ENCODE measurements at places on chromosomes 1 and 21. TPM values are rescaled to one million over a fixed set of nuclear protein-coding genes. Genes with fewer than 3 reads are reported as not detected.

The MAP3K21 gene
- total RNA-seq: 0.17 TPM

The NPPA gene
- total RNA-seq: 1,265 TPM

The KLHDC8A gene
- not detected for total RNA-seq

The FTCD gene
- total RNA-seq: 1.2 TPM

The F13B gene
- not detected for total RNA-seq

The F11R gene
- 9.4 TPM for total RNA-seq

The SPRR4 gene
- not detected for total RNA-seq

The RNU1-3 gene
- 5,242 TPM for total RNA-seq

- H3K27me3 ChIP-seq: peaks cover 17% of the 10 kb centered on the region
- H3K27ac ChIP-seq: no peak overlapping the region
- no peaks in the 10 kb centered on the region for H3K36me3 ChIP-seq
- no peak for DNase-seq
- H3K4me3 ChIP-seq: no peak overlapping the region
Observed at GRCh38 chr1:159999204-159999603, 32.6 kb downstream of the PIGM start.

DNA sequence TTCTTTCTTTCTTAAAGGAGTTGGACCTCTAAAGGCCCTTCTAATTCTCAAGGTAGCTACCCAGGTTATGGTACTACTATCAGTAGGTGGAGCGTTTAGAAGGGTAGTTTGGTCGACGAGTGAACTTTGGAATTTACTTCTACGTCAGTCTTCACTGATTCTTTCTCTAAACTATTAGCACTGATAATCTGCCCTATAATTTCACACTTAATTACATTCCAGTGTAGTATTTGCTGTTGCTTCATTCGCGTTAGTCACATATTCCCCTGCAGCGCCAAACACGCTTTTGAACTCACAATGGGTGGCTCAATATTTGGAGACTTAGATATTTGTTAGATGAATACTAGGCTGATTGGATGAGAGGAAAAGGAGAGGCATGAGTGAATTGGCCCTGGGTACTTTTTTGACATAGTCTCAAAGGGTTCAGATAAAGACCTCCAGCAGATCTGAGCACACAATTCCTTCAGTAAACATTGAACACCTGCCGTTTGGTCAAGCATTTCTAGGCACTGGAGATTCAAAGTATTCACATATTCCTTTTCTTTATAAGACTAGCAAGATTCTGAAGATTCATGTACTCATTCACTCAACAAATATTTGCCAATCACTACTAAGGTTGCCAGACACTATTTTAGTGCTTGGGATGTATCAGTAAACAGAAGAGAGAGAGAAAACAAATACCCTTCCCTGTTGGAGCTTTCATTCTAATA, 929 bp upstream of the FOXJ3 start:
- H3K4me3 ChIP-seq: peak overlapping the region; percentile 92
- peaks cover 30% of the 10 kb centered on the region for H3K4me1 ChIP-seq
- DNase-seq: no peak
- peak overlapping the region; percentile 96 for H3K27ac ChIP-seq
- no peaks in the 10 kb centered on the region for H3K27me3 ChIP-seq

GRCh38 chr1:63975481-63975880, 201.7 kb downstream of the ROR1 start:
- DNase-seq: no peak
- no peaks in the 10 kb centered on the region for H3K27me3 ChIP-seq
- no peak overlapping the region for H3K27ac ChIP-seq
- peaks cover 13% of the 10 kb centered on the region for H3K4me1 ChIP-seq

- H3K27ac ChIP-seq: no peak overlapping the region
- peaks cover 84% of the 10 kb centered on the region for H3K36me3 ChIP-seq
- DNase-seq: no peak
- no peak overlapping the region for H3K4me3 ChIP-seq
- no peaks in the 10 kb centered on the region for H3K27me3 ChIP-seq
Observed at GRCh38 chr1:12370333-12370975, 140.6 kb downstream of the VPS13D start.

DNA sequence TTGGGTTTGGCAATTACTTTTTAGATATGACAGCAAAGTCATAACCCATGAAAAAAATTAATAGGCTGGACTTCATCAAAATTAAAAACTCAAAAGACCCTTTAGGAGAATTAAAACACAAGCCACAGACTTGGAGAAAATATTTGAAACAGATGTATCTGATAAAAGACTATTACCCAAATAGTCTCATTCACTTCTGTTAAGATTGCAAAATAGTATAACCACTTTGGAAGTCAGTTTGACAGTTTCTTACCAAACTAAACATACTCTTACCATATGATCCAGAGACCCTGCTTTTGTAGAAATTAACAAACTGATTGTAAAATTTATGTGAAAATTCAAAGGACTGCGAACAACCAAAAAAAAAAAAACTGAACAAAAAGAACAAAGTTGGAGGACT, 32.5 kb upstream of the SLC44A3 start:
- no peaks in the 10 kb centered on the region for H3K4me1 ChIP-seq
- no peaks in the 10 kb centered on the region for H3K27me3 ChIP-seq
- H3K36me3 ChIP-seq: no peaks in the 10 kb centered on the region

- H3K36me3 ChIP-seq: no peaks in the 10 kb centered on the region
- no peak overlapping the region for H3K27ac ChIP-seq
Observed at GRCh38 chr1:7042322-7043190, 257.3 kb downstream of the CAMTA1 start.

DNA sequence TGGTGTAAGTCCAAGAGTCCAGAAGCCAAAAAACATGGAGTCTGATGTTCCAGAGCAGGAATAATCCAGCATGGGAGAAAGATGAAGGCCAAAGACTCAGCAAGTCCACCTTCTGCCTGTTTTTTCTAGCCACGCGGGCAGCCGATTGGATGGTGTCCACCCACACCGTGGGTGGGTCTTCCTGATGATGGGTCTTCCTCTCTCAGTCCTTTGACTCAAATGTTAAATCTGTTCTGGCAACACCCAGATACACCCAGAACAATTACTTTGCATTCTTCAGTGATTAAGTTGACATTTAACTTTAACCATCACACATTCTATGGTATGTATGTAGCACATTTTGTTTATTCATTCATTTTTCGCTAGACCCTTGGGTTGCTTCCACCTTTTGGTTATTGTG, 944.4 kb downstream of the PLA2G4A start:
- H3K27me3 ChIP-seq: no peaks in the 10 kb centered on the region
- H3K36me3 ChIP-seq: no peaks in the 10 kb centered on the region
- no peak overlapping the region for H3K4me3 ChIP-seq
- DNase-seq: no peak
- H3K27ac ChIP-seq: no peak overlapping the region

DNA sequence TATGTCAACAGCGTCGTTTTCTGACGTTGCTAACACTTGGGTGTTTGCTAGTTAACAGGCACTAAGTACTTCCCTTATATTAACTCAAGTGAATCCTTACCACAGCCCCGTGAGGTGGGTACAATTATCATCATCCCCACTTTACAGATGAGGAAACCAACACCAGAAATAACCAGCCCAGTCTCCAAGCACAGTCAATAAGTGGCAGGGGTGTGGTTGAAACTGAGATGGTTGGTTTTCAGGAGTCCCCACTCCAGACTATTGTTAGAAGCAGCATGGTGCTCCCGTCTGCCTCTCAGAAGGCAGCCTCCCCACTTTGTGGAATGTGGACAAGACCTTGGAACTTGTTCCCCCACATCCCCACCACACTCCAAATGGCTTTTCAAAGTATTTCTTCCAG, 45.7 kb upstream of the ACOT11 start:
- peaks cover 46% of the 10 kb centered on the region for H3K27me3 ChIP-seq
- no peak for DNase-seq
- H3K27ac ChIP-seq: no peak overlapping the region
- H3K4me3 ChIP-seq: no peak overlapping the region

DNA sequence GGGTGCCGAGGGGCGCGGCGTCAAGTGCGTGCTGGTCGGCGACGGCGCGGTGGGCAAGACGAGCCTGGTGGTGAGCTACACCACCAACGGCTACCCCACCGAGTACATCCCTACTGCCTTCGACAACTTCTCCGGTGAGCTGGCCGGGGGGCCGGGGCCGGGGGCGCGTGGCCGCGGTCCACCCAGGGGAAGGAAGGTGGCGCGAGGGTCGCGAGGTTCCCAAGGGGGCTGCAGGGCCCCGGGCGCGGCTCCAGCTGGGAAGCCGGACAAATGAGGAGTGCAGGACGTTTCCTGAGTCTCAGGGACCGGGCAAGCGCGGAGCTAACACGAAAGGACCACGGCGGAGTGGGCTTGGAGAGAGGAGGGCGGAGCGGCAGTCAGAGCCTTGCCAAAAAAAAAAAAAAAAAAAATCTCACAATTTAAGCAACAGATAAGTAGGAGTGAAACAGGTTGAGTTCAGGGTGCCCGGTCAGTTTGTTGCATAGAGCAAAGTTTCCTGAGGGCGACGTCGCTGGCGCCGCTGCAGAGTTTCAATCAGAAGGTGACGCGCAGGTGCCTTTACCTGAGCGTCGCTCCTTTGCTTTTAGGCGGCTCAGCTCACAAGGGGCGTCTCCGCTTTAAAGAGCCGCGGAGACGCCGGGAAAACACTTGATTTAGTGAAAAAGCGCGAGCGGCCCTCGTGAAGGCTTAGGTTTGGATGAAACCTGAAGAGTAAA, 750 bp downstream of the RHOU start:
- H3K27me3 ChIP-seq: peaks cover 6% of the 10 kb centered on the region
- peak; percentile 27 for DNase-seq
- H3K4me3 ChIP-seq: peak overlapping the region; percentile 89

DNA sequence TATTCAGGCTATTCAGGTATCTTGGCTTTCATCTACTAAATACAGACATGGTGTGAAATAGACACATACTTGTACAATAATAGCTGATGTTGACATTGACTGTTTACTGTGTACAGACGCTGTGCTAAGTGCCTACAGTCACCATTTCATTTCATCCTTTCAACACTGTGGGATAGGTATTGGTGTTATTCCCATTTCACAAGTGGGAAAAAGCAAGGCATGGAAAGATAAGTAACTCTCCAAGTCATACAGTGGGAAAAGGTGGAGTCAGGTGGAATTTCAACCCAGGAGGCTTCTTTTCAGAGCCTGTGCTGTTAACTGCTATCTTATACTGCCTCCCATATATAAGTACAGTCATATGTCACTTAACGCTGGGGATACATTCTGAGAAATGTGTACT, 49.6 kb upstream of the ATP1A1 start:
- no peak overlapping the region for H3K4me3 ChIP-seq
- H3K36me3 ChIP-seq: no peaks in the 10 kb centered on the region
- H3K4me1 ChIP-seq: peaks cover 4% of the 10 kb centered on the region
- DNase-seq: no peak
- H3K27me3 ChIP-seq: no peaks in the 10 kb centered on the region

DNA sequence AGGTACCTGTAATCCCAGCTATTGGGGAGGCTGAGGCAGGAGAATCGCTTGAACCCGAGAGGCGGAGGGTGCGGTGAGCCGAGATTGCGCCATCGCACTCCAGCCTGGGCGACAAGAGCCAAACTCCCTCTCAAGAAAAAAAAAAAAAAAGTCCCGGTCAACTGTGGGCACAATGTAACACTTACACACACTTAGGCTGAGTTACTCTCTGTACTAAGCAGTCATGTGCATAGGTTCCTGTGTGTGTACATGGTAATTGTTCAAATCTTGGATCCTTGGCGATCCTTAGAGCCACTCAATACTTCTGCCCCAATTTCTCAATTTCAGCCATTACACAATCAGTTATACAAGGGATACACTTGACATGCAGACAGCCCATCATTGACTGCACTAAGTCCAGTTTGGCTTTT, 11.6 kb downstream of the SDCCAG8 start:
- DNase-seq: no peak
- no peak overlapping the region for H3K27ac ChIP-seq
- no peak overlapping the region for H3K4me3 ChIP-seq
- H3K36me3 ChIP-seq: peaks cover 21% of the 10 kb centered on the region
- no peaks in the 10 kb centered on the region for H3K27me3 ChIP-seq
- H3K4me1 ChIP-seq: no peaks in the 10 kb centered on the region

GRCh38 chr1:149979245-149979971, 31.1 kb downstream of the OTUD7B start:
- peaks cover 2% of the 10 kb centered on the region for H3K4me1 ChIP-seq
- H3K4me3 ChIP-seq: no peak overlapping the region
- no peak overlapping the region for H3K27ac ChIP-seq
- H3K36me3 ChIP-seq: no peaks in the 10 kb centered on the region
- DNase-seq: no peak

- no peak for DNase-seq
- H3K4me1 ChIP-seq: peaks cover 40% of the 10 kb centered on the region
- H3K27me3 ChIP-seq: no peaks in the 10 kb centered on the region
Observed at GRCh38 chr1:41894101-41894807, 24.5 kb downstream of the HIVEP3 start.

DNA sequence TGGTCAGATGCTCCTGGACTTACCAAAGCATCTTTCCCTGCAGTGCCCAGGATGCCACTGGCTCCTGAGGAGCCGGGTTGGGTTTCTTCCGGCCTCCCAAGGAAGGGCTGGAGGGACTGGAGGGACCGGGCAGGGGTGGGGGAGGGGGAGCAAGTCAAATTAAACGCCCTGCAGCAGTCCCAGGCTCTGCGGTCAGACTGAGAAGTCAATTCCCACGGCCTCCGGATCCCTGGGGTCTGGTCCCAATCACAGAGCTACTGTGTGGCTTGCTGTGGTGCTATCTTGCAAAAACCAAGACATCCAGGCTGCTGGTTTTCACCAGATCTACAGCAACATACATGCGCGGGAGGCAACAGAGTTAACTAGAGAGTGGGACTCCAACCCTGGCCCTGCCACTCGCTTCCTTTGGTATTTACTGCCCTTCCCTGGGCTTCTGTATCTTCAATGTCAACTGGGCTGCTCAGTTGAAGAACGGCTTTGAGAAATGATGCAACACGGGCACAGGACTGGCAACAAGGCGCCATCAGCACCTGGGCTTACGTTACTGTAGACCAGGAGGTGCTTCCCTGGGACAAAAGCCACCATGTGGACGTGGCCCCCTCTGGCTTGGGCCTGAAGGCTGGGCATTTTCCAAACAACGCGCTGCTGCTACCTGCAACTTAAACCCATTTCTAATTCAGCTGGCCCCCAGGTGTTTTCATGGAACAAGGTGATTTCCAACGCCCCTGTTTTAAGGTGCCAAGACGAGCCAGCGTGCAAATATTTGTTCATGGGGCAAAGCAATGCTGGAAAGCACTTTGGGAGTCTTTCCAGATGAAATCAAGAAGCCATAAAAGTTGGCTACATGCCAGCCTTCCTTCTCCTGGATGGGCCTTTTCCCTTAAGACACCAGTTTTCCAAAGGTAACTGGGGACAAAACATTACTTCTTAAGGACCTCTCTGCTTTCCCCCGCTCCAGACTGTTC, 11.5 kb downstream of the RCC2 start:
- peaks cover 18% of the 10 kb centered on the region for H3K4me1 ChIP-seq
- no peak overlapping the region for H3K27ac ChIP-seq
- no peaks in the 10 kb centered on the region for H3K27me3 ChIP-seq
- peak; percentile 32 for DNase-seq
- no peak overlapping the region for H3K4me3 ChIP-seq
- H3K36me3 ChIP-seq: peaks cover 15% of the 10 kb centered on the region

GRCh38 chr1:77906624-77907023, 18.2 kb downstream of the NEXN start:
- H3K27ac ChIP-seq: no peak overlapping the region
- H3K4me1 ChIP-seq: no peaks in the 10 kb centered on the region
- H3K27me3 ChIP-seq: no peaks in the 10 kb centered on the region
- H3K4me3 ChIP-seq: no peak overlapping the region

GRCh38 chr1:19319196-19319595, 7.1 kb downstream of the SLC66A1 start:
- no peak overlapping the region for H3K27ac ChIP-seq
- no peak for DNase-seq
- H3K27me3 ChIP-seq: no peaks in the 10 kb centered on the region
- H3K36me3 ChIP-seq: no peaks in the 10 kb centered on the region
- no peak overlapping the region for H3K4me3 ChIP-seq
- no peaks in the 10 kb centered on the region for H3K4me1 ChIP-seq
